Skin of body (tissue), 3 donors: ENCODE measurements at places on chromosomes 7 and 10. TPM values are rescaled to one million over a fixed set of nuclear protein-coding genes. Genes with fewer than 3 reads are reported as not detected.

C10orf105 gene
- under 0.01 TPM for total RNA-seq

LBX1 gene
- 0.20 TPM for total RNA-seq

MYH16 gene
- not detected for total RNA-seq

HOXA5 gene
- 4.7 TPM for total RNA-seq

TUBAL3 gene
- total RNA-seq, result 0.20 TPM

DNA sequence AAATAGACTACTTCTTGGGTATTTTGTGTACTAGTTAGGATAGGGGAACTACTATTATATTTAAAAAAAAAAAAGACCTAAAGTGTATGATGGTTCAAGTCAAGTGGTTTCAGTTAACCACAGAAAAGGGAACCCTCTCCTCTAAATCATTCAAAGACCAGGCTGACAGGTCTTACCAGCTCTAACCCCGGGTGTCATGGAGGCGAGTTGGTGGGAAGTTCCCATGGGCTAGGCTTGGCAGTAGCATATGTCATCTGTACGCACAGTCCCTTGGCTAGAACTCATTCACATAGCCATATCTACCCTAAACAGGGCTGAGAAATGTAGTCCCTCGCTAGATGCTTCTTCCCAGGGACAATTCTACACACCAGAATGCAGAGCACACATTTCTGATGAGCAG, 37.7 kb upstream of the KCNMA1 start:
- no peak for DNase-seq

- DNase-seq, result no peak
These were observed 11.3 kb downstream of the ZNF680 start for GRCh38 chr7:64551375-64552142.

- no peak for DNase-seq
These were observed 597.6 kb downstream of the PCDH15 start for GRCh38 chr10:54203401-54203800.

RTKN2 gene
- total RNA-seq, result 6.5 TPM

- no peak for DNase-seq
These were observed 6.1 kb downstream of the KCTD7 start for GRCh38 chr7:66634816-66635215.

DNA sequence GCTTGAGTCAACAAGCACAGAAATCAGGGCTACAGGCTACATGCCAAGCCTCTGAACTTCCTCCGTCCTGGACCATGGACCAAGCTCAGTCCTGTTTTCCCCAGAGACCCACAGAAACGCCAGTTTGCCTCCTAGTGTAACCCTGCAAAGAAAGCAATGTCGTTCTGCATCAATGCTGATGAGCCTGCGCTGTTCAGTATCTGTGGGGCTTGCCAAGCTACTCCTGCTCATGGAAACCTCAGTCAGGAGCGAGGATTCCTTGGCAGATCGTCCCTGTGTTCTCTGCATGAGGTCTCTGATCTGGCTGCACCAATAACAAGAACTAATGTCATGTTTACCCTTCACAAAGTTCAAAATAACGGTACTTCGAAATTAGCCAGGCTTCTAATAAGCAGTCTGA, 495.5 kb upstream of the C7orf33 start:
- no peak for DNase-seq

BLNK gene
- 5.9 TPM for total RNA-seq
